Upper lobe of left lung (tissue), 6 donors: ENCODE measurements at places on chromosomes 2 and 18.

GRCh38 chr2:10305254-10305635, 2.5 kb downstream of the HPCAL1 start:
- H3K4me3 ChIP-seq: peak overlapping the region; percentile 93
- H3K36me3 ChIP-seq: no peaks in the 10 kb centered on the region
- DNase-seq: no peak
- peaks cover 53% of the 10 kb centered on the region for H3K4me1 ChIP-seq
- H3K27ac ChIP-seq: peak overlapping the region; percentile 95
- H3K27me3 ChIP-seq: no peaks in the 10 kb centered on the region

GRCh38 chr18:79133724-79134123, 64.5 kb downstream of the ATP9B start:
- H3K36me3 ChIP-seq: peaks cover 19% of the 10 kb centered on the region
- DNase-seq: peak; percentile 23
- no peaks in the 10 kb centered on the region for H3K27me3 ChIP-seq
- no peak overlapping the region for H3K4me3 ChIP-seq

- H3K4me3 ChIP-seq: no peak overlapping the region
- no peaks in the 10 kb centered on the region for H3K4me1 ChIP-seq
- DNase-seq: no peak
- H3K36me3 ChIP-seq: no peaks in the 10 kb centered on the region
These were observed 38.4 kb upstream of the GAREM1 start for GRCh38 chr18:32509111-32509510.

DNA sequence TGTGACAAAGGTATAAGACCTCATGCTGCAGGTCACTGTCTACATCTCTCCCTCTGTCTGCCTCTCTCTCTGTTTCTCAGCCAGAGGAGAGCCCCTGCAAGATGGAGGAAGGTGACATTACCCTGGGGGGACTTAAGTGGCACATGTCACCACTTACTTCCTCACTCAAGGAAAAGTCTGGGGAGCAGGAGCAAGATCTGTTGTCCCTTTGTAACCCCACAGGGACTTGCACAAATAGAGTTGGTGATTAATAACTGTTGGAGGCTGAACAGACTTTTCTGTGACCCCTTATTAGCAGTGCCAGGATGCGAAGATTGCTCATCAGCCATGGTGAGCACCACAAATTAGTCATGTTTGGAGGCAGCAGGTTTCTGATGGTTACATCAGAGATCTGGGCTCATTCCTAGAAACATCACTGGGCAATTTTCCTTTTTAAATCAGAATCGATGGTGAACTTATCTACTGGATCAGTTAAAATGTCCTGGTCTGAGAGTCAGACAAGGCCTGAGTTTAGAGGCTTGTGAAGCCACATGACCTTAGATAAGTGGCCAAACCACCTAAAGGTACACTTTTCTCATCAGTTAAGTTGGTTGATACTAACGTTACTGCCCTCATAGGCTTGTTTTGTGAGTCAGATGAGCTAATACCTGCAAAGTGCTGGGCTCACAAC, 81.2 kb upstream of the LTBP1 start:
- no peak for DNase-seq
- no peaks in the 10 kb centered on the region for H3K4me1 ChIP-seq
- H3K4me3 ChIP-seq: no peak overlapping the region
- no peaks in the 10 kb centered on the region for H3K27me3 ChIP-seq

GRCh38 chr18:79823120-79823519, 25.4 kb downstream of the KCNG2 start:
- no peak overlapping the region for H3K27ac ChIP-seq
- no peaks in the 10 kb centered on the region for H3K27me3 ChIP-seq
- no peak for DNase-seq
- no peak overlapping the region for H3K4me3 ChIP-seq
- no peaks in the 10 kb centered on the region for H3K36me3 ChIP-seq
